Inflammatory macrophage treated with lipopolysaccharide for 1 hour (primary cell): ENCODE measurements at places on chromosomes 6 and 20.

- no peak for DNase-seq
Observed at GRCh38 chr6:25899123-25899522, 25.1 kb upstream of the SLC17A3 start.

DNA sequence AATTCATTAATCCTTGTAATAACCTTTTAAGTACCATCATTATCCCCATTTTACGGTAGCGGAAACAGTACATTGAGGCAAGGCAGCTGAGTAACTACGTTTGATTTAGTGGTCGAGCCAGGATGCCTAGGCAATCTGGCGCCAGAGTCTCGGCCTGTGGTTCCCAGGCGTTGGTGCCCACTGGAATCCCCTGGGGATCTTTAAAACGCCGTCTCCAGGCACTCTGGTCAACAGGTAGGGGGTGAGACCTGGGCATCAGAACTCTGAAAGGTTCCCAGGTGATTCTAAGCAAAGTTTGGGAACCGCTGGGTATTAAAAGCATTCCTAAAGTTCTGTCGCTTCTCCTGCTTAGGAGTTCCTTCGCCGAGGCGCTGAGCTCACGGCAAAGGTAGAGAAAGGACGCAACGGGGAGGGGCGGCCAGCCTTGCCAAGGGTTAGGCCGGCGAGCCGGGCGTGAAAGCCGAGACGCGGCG is 939 bp downstream of the DTNBP1 start:
- DNase-seq, result no peak

GRCh38 chr6:37538107-37538506 is 38.4 kb upstream of the CCDC167 start:
- no peak for DNase-seq

- no peak for DNase-seq
Observed at GRCh38 chr6:110731898-110732297, 83.4 kb downstream of the CDK19 start.

GRCh38 chr6:93581371-93581770 is 162.0 kb upstream of the EPHA7 start:
- DNase-seq, result no peak

GRCh38 chr6:343960-344815 is 47.4 kb upstream of the IRF4 start:
- no peak for DNase-seq

DNA sequence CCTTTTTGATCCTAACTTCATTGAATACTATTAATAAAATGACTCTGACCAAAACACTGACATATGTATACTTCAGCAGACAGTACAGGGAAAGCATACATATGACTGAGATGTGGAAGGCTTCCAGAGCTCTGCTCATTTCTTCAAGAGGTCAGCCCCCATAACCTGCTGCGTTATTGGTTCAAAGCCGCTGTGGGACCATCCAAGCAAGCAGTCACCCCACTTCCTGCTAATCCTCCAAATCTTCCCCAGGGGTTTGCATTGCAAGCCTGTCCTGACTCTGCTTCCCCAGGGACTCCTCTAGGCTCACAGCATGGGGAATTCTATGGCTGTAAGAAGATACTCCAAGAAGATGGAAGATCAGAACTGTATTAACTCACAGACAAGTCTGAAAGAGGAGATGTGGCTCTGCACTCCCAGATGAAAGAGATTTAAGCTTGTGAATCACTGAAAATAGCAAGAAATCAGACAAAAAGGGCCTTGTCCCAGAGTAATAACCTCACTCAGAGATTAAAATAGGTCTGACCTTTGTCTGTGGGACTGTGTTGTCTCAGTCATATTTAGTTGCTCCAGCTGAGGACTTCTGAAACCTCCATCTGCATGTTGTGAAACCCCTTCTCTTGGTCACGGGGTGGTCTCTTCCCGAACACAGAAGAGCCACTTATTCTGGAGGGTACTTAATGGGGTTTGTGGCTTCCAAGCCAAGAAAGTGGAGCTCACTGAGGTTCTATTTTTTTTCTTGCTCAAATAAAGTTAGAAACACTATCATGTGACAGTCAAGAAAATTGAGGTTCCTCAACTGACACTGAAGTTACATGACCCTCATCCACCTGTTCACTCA is 101.5 kb upstream of the MARCKS start:
- no peak for DNase-seq

DNA sequence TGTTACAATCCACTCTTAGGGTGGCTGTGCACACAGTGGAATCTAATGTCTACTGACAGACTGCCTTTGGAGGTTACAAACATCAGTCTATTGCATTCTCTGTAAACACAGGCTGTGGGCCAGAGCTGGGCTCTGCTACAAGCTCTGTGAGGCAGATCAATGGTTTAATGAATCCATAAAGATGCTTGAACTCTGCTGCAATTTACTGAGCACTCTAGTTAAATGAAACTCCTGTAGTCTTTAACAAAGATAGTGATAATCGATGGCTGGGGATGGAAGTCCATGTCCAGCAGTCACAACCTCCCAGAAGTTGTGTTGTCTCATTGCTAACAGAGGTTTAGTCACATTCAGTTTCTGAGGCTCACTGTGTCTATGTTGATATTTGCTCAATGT is 50.5 kb downstream of the SOBP start:
- DNase-seq, result no peak
